ENCODE measurements at places on chromosomes 3 and 15. TPM values are rescaled to one million over a fixed set of nuclear protein-coding genes. Genes with fewer than 3 reads are reported as not detected.

INAFM2 gene
- 8.9 TPM for total RNA-seq

CKMT1A gene
- total RNA-seq = not detected

GPR87 gene
- total RNA-seq = 0.23 TPM

PPP1R2 gene
- 43.4 TPM for total RNA-seq

CCR9 gene
- not detected for total RNA-seq
